Stimulated activated CD8-positive, alpha-beta memory T cell treated with anti-CD3 and anti-CD28 coated beads, Interleukin-15, amount 100 ng/mL, for 48 hours (primary cell): ENCODE measurements at places on chromosomes 12 and 14.

- DNase-seq: no peak
Measured at GRCh38 chr14:76109087-76109880, 42.4 kb upstream of the GPATCH2L start.

DNA sequence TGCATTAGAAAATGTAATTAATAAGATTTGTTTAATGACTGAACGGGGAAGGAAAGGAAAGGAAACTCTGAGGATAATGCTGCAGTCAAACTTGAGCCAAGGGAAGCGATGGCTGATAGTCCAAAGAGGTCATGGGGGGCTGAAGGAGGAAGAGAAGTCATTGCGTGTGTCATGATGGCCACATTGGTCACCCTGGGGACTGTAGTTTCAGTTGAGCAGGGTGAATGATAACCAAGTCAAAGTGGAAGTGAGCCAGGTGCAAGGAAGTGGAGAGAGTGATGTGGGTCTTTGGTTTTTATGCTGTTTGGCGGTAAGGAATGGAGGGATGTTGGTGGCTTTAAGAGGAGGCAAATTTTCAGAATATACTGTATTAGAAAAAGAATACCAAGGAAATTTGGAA lies 21.6 kb downstream of the C12orf75 start:
- no peak for DNase-seq

DNA sequence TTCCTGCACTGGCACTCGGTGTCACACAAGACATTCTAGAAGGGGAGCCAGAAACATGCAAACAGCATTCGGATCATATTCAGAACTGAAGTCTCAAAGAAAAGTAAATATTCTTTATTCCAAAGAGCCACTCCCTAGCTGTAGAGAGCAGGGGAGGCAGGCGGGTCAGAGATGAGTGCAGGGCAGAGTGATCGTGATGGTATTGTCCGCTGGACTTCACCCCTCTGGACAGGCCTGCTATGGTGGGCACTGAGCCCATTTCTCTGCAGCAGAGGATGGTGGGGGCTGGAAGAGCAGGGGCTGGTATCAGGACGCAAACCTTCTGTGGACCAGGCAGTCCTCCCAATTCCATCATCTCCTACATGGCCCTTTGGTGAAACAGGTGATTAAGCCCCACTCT lies 25.6 kb downstream of the IRF2BPL start:
- DNase-seq: no peak

GRCh38 chr12:132761921-132762583 lies 420 bp upstream of the ANKLE2 start:
- peak; percentile 76 for DNase-seq

- DNase-seq: no peak
Measured at GRCh38 chr12:81365284-81365683, 287.4 kb downstream of the ACSS3 start.

- no peak for DNase-seq
Measured at GRCh38 chr12:63078906-63079305, 72.1 kb downstream of the AVPR1A start.
